ENCODE measurements at places on chromosomes 16 and 17. TPM values are rescaled to one million over a fixed set of nuclear protein-coding genes. Genes with fewer than 3 reads are reported as not detected.

Gene CD300LG
- not detected for total RNA-seq

Gene IGF2BP1
- 46.4 TPM for total RNA-seq

Gene TNFRSF17
- 38.8 TPM for total RNA-seq

Gene CTRL
- 4.0 TPM for total RNA-seq

Gene CBX2
- total RNA-seq: 27.9 TPM

Gene RAB11FIP4
- 15.0 TPM for total RNA-seq

Gene ST6GALNAC1
- total RNA-seq: not detected

Gene RARA
- 8.6 TPM for total RNA-seq

Gene EFNB3
- total RNA-seq: 0.15 TPM

Gene GPR139
- not detected for total RNA-seq

Gene TMC6
- total RNA-seq: 234 TPM

Gene MPP3
- not detected for total RNA-seq

Gene SLC38A8
- total RNA-seq: not detected

Gene PABPN1L
- not detected for total RNA-seq

Gene FOXC2
- not detected for total RNA-seq

Gene KRTAP16-1
- total RNA-seq: not detected

Gene CES5A
- total RNA-seq: not detected

Gene MEFV
- total RNA-seq: not detected

Gene PRMT7
- 80.4 TPM for total RNA-seq

Gene NPW
- 1.3 TPM for total RNA-seq

Gene LLGL2
- total RNA-seq: 21.6 TPM

Gene TSPAN10
- 1.7 TPM for total RNA-seq

Gene CDRT15
- not detected for total RNA-seq

Gene TBC1D26
- 0.35 TPM for total RNA-seq

Gene C17orf107
- 1.1 TPM for total RNA-seq

Gene PYDC1
- total RNA-seq: not detected

Gene MMP2
- not detected for total RNA-seq

Gene MAF
- total RNA-seq: not detected

Gene GPR142
- total RNA-seq: not detected

Gene TP53TG3F
- not detected for total RNA-seq

Gene FTO
- 68.0 TPM for total RNA-seq

Gene SLC6A2
- not detected for total RNA-seq

Gene HELZ
- 56.8 TPM for total RNA-seq

Gene FBRS
- total RNA-seq: 97.5 TPM

Gene MPO
- total RNA-seq: not detected

Gene C16orf89
- total RNA-seq: not detected

Gene CACNG1
- total RNA-seq: not detected

Gene ATF7IP2
- 46.8 TPM for total RNA-seq

Gene ZNF205
- total RNA-seq: 0.30 TPM

Gene ABCC6
- not detected for total RNA-seq

Gene TBC1D3E
- total RNA-seq: not detected

Gene MYO15A
- 1.4 TPM for total RNA-seq

Gene TBX2
- not detected for total RNA-seq
